ENCODE measurements at places on chromosomes 1 and 21. TPM values are rescaled to one million over a fixed set of nuclear protein-coding genes. Genes with fewer than 3 reads are reported as not detected.
A peak's percentile ranks its signal among the peaks of the same experiment; 100 is the strongest.

DNA sequence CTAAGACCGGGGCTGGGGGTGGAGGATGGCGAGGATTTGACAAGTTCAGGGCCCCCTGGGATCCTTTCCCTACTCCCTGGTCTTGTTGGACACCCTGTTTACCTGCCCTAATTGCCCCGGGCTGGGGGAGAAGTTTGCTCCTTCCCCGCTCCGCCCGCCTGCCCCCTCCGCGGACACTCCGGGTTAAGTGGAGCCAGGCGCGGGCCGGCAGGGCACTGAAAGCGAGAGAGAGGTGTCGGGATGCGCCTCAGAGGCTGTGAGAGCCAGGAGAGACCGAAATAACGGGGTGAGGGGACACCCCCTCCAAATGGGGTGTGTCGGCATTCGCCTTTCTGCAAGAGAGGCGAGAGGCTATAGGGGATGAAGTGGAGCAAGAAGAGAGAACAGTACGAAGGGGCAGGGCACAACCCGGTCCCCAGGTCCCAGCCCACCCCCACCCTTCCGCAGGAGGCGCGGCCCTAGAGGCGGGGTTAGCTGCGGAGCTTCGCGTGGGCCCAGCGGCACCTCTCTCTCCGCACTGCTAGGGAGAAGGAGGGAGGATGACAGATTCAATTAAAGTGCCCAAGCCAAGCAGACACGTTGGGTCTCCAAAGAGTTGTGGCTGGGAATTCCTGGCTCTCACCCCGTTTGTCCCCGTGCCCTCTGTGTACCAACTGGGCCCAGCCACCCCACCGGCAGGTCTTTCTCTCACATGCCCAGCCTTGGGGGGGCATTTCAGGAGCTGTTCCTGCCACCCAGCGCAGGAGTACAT is 3.8 kb downstream of the EFNA3 start:
- H3K4me1 ChIP-seq = peaks cover 32% of the 10 kb centered on the region
- peaks cover 42% of the 10 kb centered on the region for H3K27me3 ChIP-seq

DNA sequence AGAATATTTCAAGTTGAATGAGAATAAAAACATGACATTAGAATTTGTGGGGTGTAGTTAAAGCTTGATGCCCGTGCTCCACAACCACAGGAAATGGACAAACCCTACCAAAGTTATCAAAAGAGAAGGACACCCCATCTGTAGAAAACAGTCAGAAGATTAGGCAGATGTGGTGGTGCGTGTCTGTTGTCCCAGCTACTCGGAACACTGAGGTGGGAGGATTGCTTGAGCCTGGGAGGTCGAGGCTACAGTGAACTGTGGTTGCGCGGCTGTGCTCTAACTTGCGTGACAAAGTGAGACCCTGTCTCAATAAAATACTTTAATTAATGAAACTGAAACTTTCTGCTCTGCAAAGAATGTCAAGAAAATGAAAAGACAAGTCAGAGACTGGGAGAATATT is 1.5 kb upstream of the SPATC1L start:
- H3K4me3 ChIP-seq = peak overlapping the region; percentile 8
- peaks cover 27% of the 10 kb centered on the region for H3K4me1 ChIP-seq
- DNase-seq = no peak
- peaks cover 15% of the 10 kb centered on the region for H3K27me3 ChIP-seq

GRCh38 chr1:169648709-169649108 is 18.8 kb upstream of the SELP start:
- H3K27ac ChIP-seq = no peak overlapping the region
- H3K36me3 ChIP-seq = no peaks in the 10 kb centered on the region
- H3K4me1 ChIP-seq = peaks cover 7% of the 10 kb centered on the region

DNA sequence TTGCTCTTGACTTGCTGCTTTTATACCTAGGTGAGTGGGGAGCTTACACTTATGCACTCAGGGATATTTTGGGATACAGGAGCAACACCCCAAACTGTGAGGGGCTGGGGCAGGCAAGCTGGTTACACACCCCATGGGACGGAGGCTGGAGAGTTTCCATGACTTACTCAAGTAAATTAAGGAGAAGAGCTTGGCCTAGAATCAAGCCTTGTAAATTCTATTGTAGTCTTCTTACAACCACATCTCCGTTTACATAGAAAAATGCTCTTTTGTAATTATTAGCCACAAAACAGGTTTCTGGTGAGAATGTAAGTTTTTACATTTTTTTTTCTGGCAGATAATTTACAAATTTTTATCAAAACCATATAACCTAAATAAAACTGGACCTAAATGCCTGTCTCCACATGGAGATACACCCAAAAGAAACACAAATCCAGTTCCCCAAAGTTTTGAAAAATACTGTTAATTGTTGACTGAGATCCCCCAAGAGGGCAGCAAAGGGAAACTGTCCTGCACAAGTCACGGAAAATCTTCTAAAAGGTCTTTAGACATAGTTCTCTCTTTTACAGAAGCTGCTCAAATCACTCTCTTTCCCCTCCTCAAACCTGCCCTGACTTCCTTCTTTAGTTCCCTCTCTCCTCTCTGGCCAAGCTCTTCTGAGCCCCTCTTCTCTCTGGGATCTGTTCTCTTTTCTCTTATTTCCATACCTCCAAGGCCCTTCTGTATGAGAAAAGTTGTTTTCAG is 134.0 kb downstream of the HIVEP3 start:
- no peaks in the 10 kb centered on the region for H3K4me1 ChIP-seq
- H3K4me3 ChIP-seq = no peak overlapping the region
- no peak overlapping the region for H3K27ac ChIP-seq
- no peak for DNase-seq
- H3K36me3 ChIP-seq = peaks cover 4% of the 10 kb centered on the region
- peaks cover 1% of the 10 kb centered on the region for H3K27me3 ChIP-seq

GRCh38 chr1:17422461-17422860 is 17.0 kb downstream of the RCC2 start:
- peaks cover 4% of the 10 kb centered on the region for H3K4me1 ChIP-seq
- H3K4me3 ChIP-seq = no peak overlapping the region
- peaks cover 3% of the 10 kb centered on the region for H3K27me3 ChIP-seq
- no peak overlapping the region for H3K27ac ChIP-seq
- DNase-seq = no peak

DNA sequence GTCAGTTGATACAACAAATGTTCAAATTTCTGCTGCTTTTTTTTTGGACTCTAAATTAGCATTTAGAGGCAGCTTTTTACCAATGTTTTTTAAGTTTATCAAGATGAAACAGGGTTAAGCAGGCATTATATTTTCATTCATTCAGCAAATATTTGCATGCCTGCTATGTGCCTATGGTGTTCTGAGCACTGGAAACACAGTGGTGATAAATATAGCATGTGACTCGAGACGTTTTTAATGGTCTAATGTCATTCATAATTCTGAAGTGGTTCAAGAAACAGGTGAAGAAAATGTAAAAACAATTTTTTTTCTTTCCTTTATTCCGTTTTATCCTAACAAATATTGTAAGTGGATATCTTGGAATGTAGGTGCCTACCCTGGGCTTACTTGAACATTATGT is 26.8 kb downstream of the NEK7 start:
- peaks cover 2% of the 10 kb centered on the region for H3K27me3 ChIP-seq
- H3K4me3 ChIP-seq = no peak overlapping the region
- peaks cover 21% of the 10 kb centered on the region for H3K4me1 ChIP-seq
- no peak overlapping the region for H3K27ac ChIP-seq
- DNase-seq = no peak
- no peaks in the 10 kb centered on the region for H3K36me3 ChIP-seq

- H3K4me1 ChIP-seq = peaks cover 42% of the 10 kb centered on the region
- peak overlapping the region; percentile 61 for H3K27ac ChIP-seq
- peak overlapping the region; percentile 89 for H3K4me3 ChIP-seq
- H3K36me3 ChIP-seq = peaks cover 6% of the 10 kb centered on the region
- peaks cover 9% of the 10 kb centered on the region for H3K27me3 ChIP-seq
These were observed 111.1 kb downstream of the NAV1 start for GRCh38 chr1:201649761-201650622.

DNA sequence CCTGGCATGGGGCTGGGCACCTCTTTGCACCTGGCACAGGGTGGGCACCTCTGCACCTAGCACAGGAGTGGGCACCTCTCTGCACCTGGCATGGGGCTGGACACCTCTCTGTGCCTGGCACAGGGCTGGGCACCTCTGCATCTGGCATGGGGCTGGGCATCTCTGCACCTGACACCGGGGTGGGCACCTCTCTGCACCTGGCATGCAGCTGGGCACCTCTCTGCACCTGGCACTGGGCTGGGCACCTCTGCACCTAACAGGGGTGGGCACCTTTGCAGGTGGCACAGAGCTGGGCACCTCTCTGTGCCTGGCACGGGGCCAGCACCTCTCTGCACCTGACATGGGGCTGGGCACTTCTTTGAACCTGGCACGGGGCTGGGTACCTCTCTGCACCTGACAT is 29.4 kb upstream of the CCDC27 start:
- no peaks in the 10 kb centered on the region for H3K36me3 ChIP-seq
- peaks cover 2% of the 10 kb centered on the region for H3K27me3 ChIP-seq
- no peak for DNase-seq

DNA sequence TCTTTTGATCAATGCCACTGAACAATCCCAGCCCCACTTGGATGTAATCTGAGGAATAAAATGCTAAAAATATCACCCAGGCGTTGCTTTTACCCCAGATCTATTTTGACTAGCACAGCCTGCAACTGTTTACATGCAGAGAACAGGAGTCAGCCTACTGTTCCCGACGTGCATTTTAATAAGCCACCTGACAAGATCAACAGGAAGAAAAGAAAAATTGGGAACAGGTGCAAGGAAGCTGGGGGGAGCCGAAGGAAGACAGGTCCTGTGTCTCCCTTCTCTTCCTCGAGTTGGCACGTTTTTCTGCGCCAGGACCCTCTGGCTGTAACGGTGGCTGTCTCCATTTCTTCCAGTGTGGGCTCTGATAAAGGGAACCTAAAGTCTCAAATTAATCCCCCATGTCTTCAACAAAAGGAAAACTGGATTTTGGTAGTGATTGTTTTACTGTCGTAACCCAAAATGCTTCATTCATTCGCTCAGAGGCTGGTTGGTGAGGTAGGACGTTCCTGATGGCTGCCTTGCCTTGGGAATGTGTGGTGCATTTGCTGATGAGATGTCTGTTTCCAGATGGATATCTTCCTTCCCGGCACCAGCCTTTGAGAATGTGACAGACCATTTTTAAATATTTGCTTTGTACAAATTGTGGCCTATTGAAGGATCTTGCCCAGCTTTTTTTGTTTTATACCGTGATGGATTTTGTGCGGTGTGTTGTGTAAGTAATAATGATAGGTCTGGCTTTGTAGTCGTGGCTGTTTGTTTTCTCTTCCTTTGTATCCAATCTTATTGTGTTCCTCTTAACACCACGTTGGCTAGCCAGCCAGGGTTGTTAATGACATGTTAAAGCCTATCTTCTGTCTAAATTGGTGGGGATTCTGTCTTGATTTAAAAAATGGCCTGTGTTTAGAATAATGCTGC is 117.5 kb downstream of the C1orf21 start:
- H3K36me3 ChIP-seq = no peaks in the 10 kb centered on the region
- no peak overlapping the region for H3K4me3 ChIP-seq
- peaks cover 22% of the 10 kb centered on the region for H3K4me1 ChIP-seq
- peaks cover 1% of the 10 kb centered on the region for H3K27me3 ChIP-seq
- no peak overlapping the region for H3K27ac ChIP-seq

- H3K27ac ChIP-seq = no peak overlapping the region
- no peak overlapping the region for H3K4me3 ChIP-seq
- H3K4me1 ChIP-seq = peaks cover 14% of the 10 kb centered on the region
- H3K36me3 ChIP-seq = peaks cover 4% of the 10 kb centered on the region
- peaks cover 5% of the 10 kb centered on the region for H3K27me3 ChIP-seq
These were observed 54.8 kb upstream of the CNTN2 start for GRCh38 chr1:204988196-204988595.

- peaks cover 15% of the 10 kb centered on the region for H3K36me3 ChIP-seq
- no peak overlapping the region for H3K27ac ChIP-seq
- H3K4me1 ChIP-seq = peaks cover 17% of the 10 kb centered on the region
- H3K27me3 ChIP-seq = peaks cover 6% of the 10 kb centered on the region
- no peak for DNase-seq
These were observed 16.2 kb downstream of the RIPK4 start for GRCh38 chr21:41750532-41751151.

Gene PALMD
- 1.9 TPM for total RNA-seq

Gene LRRC71
- 0.95 TPM for total RNA-seq

Gene LAPTM5
- 80.5 TPM for total RNA-seq

Gene ACKR1
- total RNA-seq = 0.23 TPM

Gene TNNI3K
- total RNA-seq = not detected

Gene PDE4B
- total RNA-seq = 45.6 TPM

Gene LCE1B
- not detected for total RNA-seq

Gene ANGPTL1
- total RNA-seq = not detected

All from endothelial cell (in vitro differentiated cells).